ENCODE measurements at places on chromosomes 1 and 21.

- no peak for DNase-seq
Observed at GRCh38 chr1:203272633-203273205, 32.6 kb upstream of the BTG2 start.

GRCh38 chr1:152347116-152347728 lies 12.6 kb downstream of the FLG2 start:
- peak; percentile 68 for DNase-seq

DNA sequence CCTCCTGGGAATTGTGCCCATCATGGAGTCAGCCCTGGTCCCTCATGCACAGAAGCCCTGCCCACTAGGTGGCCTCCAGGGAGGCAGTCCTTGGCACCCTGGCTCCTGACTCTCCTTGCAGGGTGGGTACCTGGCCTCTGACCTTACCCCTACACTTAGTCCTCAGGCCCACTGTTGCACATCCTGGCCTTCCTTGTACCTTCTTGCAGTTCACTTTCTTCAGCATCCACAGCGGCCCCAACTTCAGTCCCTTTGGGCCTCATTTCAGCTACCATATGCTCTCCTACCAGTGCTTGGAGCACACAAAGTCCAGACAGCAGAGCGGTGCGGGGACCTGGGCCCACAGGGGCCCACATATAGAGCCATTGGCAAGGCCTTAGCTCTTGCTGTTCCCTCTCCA lies 19.2 kb upstream of the PARP1 start:
- no peak for DNase-seq

- DNase-seq: peak; percentile 70
Observed at GRCh38 chr1:17653728-17654351, 101.3 kb upstream of the ACTL8 start.

DNA sequence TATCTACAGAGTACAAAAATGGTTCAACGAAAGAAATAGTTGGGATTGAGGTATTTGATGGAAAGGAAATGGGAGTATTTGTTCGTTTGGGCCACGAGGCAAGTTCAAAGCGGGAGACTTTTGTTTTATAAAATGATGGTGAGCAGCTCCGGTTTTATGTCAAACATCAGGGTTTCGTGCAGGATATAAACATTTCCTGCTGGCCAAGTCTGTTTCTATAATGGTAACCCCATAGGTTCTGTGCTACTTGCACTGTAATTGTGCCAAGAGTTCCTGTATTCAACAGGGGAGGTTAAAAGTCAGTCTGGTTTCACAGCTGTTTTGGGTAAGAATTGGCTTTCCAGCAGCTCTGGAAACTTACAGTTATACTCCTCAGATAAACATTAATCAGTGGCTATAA lies 290.3 kb upstream of the NRIP1 start:
- DNase-seq: no peak

DNA sequence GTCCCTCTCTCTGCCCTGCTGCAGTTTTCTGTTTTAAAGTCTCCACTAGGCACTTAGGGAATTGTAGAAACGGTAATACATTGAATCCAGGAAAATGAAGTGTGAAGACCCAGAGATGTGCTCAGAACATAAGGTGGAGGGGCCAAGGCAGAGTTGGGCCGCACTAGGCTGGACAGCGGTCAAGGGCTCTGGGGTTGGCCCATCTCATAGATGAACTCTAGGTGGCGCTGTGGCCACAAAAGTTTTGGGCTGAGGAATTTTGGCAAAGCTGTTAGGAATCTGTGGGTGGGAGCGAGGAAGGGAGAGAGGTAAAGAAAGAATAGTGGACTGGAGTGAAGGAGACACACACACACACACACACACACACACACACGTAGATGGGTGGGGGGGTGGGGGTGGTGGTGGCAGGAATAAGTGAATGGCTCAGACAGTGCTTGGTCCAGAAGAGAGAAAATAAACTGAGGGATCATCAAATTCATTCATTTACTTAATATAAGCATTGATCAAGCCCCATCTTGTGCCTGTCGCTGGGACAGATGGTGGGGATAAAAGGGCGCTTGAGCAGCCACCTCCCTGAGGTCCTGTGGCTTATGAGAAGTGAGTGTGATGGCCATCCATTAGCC lies 258.5 kb downstream of the TRABD2B start:
- DNase-seq: peak; percentile 66

DNA sequence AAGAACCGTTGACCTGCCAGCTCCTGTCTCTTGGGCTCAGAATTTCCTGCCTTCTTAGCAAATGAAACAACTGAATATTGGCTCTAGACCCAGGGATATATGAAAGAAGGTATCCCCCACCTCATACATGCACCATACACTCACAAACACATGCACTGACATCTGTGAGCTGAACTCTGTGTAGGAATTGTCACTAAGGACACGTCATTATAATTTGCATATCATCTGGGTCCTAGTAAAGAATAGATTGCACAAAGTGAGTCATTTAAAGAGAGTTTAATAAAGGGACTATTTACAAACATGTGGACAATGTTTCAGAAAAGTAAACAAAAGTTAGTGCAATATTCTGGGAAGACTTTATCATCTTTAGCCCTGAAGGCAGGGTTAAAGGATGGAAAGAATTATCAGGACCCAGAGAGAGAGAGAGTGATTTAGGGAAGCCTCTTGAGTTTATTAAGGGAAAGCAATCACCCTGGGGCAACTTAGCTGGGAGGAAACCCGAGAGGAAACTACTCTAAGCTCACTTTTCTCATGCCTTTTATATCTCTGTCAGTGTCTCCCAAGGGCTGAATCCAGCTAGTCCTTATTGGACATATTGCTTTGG lies 74.1 kb upstream of the PLA2G4A start:
- peak; percentile 19 for DNase-seq

GRCh38 chr1:1419813-1420653 lies 1.0 kb downstream of the ANKRD65 start:
- peak; percentile 37 for DNase-seq

DNA sequence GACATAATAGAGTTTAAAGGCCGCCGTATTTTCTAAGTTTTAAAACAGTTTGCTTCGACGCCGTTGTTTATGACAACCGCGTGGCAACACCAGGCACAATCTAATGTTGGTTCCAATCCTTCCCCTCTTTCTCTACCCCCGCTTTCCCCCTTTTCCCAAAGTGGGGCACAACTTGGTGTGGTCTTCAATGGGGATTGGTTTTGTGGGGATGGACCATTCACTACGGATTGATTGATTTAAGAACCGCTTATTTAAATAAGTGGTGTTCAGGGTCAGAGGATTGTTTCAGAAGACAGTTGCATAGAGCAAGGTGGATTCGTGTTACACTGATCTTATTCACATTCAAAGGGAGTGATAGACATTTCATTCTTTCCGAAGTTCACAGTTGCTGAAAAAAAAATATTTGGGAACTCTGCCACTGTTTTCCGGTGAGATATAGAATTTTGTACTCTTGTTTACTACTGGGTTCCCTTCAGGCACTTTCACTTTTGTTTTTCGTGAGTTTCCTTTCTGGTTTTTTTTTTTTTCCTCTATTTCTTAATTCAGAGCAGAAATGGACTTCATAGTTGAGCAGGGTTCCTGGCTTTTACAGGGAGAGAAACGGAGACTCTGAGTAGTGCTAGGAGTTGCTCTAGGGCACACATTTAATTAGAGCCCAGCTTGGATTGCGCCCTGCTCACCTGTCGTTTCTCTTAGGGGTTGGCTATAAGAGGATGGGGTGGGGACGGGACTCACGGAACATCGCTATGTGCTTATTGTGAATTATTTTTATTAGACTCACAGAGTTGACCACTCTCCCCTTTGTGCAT lies 79.6 kb upstream of the AK4 start:
- DNase-seq: peak; percentile 75

DNA sequence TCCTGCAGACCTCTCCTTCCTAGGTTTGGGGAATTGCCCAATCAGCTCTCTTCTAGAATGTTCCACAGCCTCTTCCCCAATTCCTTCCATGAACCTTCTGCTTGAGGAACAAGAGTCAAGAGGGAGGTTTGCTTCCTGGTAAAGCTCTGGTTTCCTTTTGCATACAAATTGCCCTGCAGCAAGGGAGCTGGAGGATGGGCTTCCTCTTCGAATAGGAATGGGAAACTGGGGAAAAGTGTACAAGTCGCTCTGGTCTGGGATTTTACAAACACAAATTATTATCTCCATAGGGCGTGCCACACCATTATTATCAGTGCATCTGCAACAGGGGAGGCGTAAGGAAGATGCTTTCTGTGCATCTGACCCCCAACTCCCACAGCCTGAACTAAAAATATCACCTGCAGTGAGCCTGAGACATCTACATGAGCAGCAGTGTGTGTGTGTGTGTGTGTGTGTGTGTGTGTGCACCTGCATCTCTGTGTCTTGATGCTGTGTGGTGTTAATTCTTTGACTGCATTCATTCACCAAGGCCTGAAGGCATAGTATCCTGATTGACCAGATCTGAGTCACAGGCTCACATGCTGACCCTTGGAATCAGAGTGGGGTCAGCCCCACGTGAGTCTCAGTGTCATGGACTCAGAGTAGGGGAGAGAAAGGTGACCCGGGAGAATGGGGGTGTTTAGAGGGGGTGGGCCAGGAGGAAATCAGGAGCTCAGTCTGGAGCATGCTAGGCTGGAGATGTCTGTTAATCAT lies 272.9 kb downstream of the KAZN start:
- DNase-seq: no peak

DNA sequence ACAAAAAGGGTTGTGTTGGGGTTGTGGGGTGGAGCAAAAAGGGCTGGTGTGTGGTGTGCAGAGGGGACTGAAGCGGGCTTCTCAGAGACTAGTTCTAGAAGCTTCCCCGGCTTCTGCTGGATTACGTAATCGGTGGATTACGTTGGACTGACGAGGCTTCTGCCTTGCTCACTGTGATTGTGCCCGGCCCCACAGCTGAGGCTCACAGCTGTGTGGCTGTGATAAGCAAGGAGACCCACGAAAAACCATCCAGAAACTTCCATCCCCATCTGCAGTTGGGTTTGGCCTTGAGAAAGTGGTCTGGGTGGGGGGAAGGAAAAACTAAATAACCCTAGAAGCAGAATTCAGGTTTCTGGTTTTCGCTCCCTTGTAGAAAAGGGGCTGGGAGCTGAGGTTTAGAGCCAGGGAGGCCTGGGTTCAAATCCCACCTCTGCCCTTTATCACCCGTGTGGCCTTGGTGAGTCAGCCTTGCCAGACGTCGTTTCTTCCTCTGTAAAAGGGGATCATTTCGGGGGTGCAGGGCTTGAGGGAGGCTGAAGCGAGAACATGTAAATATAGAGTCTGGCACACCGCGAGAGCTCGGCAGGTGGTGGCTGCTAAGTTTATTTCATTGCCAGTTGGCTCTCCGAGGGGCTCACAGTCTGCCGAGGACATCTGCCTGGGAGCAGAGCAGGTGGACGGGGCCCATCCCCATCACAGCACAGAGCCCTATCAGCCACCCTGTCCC lies 30.4 kb upstream of the DISP3 start:
- peak; percentile 1 for DNase-seq

GRCh38 chr1:207188901-207189300 lies 84.9 kb downstream of the C4BPA start:
- DNase-seq: no peak

GRCh38 chr1:35243691-35244090 lies 24.8 kb upstream of the ZMYM4 start:
- no peak for DNase-seq

GRCh38 chr1:228375578-228376261 lies 30.9 kb downstream of the TRIM11 start:
- DNase-seq: no peak

- DNase-seq: no peak
Observed at GRCh38 chr1:12469990-12470389, 148.0 kb downstream of the DHRS3 start.

DNA sequence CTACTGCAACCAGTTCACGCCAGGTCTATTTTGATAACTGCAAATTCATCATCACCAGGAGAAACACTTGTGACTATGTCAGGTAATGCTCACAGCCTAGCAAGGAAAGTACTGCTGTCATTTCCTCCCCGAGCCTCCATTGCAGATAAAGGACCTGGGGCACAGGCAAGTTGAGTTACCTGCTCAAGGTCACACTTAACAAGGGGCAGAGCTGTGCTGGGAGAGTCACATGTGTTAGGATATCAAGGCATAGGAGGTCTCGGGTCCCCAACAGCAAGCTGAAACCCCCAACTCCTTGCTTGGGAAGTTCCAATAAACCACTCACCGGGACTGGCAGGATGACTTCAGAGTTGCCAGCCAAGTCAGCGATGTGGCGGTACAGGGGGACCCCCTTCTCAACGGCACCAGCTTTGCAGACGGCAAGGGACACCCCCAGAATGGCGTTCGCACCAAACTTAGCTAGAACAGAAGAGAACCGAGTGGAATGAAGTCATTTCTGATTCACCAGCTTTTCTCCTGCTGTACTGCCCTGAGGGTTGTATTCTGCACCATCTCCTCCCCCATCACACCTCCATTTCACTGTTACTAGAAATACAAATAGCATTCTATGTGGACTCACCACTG lies 11.6 kb downstream of the ENO1 start:
- no peak for DNase-seq

DNA sequence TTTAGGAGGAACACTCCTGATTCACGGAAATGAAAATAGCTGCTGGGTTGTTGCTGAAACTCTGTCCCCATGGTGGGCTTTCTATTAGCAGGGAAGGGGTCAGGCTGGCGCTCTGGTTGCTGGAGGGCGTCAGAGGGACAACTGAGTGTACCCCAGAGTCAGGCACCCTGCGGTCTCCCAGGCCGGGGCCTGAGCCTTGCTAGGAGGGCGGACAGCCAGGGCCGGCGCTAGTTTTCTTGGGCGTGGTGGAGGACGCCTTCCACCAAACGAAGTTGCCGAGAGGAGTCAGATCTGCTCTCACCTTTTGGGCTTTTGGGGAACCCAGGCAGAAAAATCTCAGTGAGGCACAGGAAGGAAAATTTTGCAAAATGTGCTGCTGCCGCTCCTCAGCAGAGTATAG lies 54.8 kb downstream of the NGF start:
- DNase-seq: no peak

DNA sequence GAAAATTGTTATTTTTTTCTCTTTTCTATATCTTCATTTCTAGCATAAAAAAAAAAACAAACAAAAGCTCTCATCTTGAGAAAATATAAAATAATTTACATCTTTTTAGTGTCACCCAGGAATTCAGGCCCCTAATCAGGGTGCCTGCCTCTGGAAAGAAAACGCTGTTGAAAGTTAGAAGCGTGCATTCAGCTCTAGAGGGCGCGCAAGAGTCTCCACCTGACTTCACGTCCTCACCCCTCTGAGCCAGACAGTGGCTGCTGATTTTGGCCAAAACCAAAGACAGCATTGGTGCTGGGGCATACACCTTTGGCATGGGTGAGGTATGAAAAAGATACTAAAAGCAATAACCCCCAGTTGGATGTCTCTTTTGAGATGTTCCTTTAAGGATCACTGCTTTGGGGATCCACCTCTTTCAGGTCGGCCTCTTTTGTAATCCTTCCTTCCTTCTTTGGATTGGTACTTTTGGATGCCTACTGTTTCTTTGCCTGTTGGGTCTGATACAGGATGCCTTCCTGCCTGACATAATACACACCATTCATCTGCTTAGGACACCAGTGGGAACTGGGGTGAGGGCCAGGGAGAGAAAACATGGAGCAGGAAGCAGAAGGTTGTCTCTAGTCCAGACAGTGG lies 77.6 kb upstream of the CHRM3 start:
- peak; percentile 7 for DNase-seq

- peak; percentile 52 for DNase-seq
Observed at GRCh38 chr1:215133532-215133931, 51.0 kb downstream of the KCNK2 start.

Data from adipocyte (in vitro differentiated cells).